Left cardiac atrium (tissue), 4 donors: ENCODE measurements at places on chromosomes 16 and 17. TPM values are rescaled to one million over a fixed set of nuclear protein-coding genes. Genes with fewer than 3 reads are reported as not detected.
A peak's percentile ranks its signal among the peaks of the same experiment; 100 is the strongest.

- peak; percentile 84 for DNase-seq
These were observed 80.7 kb upstream of the CES5A start for GRCh38 chr16:55955845-55956244.

- DNase-seq, result no peak
These were observed 16.2 kb downstream of the TBX4 start for GRCh38 chr17:61468263-61468907.

DNA sequence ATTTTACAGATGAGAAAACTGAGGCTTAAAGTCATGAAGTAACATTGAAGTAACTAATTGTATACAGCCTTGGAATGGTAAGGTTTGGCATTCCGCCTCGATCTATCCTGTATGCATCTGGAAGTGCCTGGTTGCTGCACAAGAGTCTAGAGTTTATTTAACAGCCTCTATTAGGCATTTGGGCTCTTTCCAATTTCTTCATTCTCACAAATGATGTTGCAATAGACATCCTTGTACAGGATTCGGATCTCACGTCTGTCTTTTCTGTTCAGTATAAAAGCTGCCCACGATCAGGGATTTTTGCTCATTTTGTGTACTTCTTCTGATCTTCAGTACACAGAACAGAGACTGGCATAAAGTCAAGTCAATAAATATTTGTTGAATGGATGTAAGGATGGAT, 100.5 kb downstream of the AIPL1 start:
- no peak for DNase-seq

DNA sequence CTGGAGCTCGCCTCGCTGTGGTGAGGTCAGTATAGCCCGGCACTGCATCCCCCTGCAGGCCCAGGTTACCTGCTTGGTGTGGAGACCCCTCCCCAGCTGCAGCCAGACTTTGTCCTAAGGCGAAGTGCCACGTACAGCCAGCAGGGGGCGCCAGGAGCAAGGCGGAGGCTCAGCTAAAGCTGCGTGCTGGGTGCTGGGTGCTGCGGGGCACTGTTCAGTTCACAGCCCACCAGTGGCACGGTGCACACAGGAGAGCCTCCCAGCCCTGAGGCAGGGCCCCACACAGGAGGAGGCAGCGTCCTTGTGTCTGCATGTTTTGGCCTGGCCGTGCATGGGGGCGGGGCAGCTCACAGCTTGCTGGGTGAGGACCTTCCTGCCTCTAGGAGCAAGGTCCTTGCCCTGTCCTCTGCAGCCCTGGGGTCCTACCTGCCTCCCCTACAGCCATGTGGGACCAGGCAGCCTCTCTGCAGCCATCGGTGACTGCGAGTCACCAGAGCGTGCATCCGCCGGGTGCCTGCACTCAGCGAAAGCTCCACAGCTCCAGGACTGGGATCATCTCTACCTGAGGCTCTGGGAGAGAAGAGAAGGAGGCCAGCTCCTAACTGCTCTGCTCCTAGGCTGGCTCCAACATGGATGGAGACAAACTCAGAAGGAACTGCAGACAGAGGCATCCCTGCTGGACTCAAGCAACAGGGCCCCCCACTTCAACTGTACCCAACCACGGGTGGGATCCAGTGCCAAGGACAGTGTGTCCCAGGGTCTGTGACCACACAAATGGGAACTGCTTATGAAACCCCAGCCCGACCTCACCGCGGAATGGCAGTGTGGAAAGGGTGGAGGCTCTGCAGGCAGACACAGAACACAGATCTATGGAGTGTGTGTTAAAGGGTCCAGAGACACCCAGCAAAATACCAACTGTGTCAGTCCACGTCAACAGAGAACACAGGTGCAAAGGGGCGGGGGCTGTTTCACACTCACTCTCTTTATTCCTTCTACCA, 19.0 kb downstream of the SLC7A5 start:
- no peak for DNase-seq

DNA sequence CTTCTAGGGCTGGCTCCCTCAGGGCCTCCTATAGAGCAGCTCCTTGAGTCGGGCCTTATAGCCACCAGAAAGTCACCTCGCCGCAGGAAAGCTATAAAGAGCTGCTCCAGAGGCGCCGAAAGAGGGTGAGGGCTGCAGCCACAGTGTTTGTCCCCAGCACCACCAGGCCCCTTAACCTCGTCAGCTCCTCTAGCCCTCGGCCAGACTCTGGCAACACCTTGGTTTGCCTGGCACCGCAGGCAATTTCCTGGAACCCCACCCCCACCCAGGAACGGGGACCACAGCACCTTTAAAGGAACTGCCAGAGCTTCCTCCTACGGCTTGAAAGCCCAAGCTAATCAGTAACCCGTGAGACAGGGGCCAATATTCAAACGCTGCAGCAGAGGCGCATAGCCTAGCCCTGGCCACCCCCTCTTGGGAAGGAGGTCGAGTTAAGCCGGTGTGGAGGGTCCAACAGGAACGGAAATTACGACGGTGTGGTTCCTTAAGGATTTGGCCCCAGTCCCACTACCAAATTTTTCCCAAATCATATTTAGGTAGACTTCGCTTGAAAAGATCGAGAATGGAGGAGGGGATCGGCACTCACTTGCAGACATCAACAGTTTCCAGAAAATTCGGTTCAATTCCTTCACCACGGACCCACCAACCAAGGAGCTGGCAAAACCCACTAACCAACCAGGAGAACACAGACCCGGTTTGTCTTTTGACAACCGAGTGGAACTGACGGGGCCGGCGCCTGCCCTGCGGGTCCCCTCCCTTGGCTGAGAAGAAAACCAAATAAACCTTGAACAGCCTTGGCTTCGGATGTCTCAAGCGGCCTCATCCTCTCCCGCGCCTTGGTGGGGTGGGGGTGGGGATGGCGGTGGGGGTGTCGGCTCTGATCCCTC, 3.0 kb downstream of the HOXB6 start:
- DNase-seq, result no peak

DNA sequence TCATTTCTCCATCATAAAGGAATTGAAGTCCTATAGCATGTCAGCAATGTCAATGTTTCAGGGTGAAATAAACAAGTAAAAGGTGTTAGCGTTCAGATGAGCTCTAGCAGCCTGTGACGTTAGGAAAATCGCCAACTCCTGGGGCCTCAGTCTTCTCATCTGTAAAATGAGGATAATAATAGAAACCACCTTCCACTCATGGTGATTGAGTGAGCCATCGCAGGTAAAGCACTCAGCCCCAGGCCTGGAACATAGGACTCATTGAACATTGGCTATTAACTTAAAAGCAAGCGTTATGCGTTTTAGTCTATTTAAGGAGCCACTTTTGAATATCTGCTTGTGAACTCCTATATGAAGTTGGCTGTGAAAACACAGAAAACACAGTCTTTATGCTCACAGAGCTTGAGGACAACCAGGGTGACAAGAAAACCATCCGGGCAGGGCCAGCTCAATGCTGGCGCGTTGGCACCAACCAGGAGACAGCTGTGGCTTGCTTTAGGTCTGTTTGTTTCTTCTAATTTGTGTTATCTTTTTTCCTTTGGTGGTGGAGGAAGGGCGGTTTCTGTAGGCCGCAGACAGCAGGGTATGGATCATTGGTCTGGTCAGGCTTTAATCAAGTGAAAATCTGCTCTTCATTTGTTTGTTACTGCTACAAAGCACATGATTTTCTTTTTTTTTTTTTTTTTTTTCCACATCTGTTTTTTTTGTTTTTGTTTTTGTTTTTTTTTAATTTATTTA, 35.7 kb upstream of the MED9 start:
- no peak for DNase-seq

- peak; percentile 64 for DNase-seq
These were observed 596 bp downstream of the MSL1 start for GRCh38 chr17:40122136-40122998.

DNA sequence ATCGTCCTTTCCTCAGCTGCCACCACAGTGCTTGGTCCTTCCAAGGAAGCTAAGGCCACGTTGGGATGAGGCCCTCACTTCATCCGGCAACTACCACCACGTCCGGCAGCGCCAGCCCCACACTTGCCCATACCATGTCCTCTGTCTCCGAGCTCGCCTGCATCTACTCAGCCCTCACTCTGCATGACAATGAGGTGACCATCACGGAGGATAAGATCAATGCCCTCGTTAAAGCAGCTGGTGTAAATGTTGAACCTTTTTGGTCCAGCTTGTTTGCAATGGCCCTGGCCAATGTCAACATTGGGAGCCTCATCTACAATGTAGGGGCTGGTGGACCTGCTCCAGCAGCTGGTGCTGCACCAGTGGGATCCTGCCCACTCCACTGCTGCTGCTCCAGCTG, 44.9 kb downstream of the TTC19 start:
- DNase-seq, result no peak

DNA sequence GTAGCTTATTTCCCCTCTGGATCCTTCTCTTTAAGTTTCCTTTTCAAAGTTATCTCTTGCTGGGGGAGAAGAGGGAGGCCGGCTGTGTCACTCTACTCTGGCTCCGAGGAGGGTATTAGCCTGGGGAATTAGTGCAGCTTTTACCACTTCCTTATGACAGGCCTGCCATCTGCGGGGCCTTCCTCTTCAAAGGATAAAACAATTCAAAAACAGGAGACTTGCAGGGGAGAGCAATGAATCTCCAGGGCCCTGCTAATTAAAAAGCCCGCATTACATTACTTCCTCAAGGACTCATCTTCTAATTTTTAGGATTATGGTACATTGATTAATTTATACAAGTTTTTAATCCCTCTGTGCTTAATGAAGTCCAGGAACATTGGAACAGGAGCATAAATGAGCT, 190.9 kb upstream of the CDH5 start:
- DNase-seq, result no peak

DNA sequence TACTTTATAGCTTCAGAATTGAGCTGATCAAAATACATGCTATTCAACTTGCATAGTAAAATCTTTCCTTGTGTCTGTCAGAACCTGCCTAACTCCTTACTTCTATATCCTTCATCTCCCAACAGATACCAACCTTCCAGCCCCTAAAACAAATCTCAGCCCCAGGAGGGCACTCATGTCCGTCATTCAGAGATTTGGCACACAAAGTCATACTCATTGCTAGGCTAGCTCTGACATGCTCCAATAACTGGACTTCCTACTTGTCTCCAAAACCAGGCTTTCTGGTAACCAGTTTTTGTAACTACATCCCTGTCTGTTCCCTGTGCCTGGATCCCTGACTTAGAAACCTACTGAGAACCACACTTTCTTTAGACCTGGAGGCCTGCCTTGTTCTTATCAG, 37.5 kb upstream of the DHX40 start:
- no peak for DNase-seq

- peak; percentile 18 for DNase-seq
These were observed 2.2 kb downstream of the MAPK8IP3 start for GRCh38 chr16:1708083-1708767.

- no peak for DNase-seq
These were observed 54.8 kb downstream of the PLXDC1 start for GRCh38 chr17:39096508-39097149.

DNA sequence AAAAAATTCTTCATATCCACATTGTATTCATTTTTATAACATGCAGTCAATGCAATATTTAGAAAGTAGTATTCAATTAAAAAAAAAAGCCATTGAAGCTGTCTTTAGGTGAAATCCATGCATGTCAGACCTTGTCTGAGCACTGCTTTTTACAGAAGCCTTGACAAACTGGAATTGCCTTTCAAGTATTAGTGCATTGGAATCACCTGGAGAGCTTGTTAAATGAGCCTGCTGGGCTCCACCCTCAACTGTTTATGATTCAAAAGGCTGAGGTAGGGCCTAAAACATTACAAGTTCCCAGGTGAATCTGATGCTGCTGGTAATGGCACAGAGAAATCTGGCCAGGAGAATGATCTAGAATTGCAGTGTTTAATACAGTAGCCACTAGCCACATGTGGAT, 85.8 kb downstream of the HIC1 start:
- no peak for DNase-seq

- no peak for DNase-seq
These were observed 318.4 kb downstream of the SEC14L1 start for GRCh38 chr17:77459018-77459755.

DNA sequence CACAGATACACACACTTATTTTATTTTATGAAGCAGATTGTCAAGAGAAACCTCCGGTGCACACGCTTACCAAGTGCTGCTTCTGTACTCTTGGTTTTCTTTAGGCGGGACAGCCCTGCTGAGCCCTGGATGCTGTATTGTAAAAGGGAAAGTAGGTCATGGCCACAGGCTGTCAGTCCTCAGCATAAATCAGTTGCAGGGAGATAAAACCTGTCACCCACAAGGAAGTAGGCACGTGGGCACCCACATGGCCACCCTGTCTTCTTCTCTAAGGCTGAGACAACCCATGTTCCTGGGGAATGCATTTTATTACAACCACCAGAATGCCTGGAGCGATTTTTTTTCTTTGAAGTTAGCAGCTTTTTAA, 59.3 kb downstream of the ASIC2 start:
- no peak for DNase-seq

- DNase-seq, result no peak
These were observed 26.5 kb downstream of the NDE1 start for GRCh38 chr16:15676506-15676905.

- DNase-seq, result no peak
These were observed 181.1 kb downstream of the SEC14L1 start for GRCh38 chr17:77321649-77322513.

DNA sequence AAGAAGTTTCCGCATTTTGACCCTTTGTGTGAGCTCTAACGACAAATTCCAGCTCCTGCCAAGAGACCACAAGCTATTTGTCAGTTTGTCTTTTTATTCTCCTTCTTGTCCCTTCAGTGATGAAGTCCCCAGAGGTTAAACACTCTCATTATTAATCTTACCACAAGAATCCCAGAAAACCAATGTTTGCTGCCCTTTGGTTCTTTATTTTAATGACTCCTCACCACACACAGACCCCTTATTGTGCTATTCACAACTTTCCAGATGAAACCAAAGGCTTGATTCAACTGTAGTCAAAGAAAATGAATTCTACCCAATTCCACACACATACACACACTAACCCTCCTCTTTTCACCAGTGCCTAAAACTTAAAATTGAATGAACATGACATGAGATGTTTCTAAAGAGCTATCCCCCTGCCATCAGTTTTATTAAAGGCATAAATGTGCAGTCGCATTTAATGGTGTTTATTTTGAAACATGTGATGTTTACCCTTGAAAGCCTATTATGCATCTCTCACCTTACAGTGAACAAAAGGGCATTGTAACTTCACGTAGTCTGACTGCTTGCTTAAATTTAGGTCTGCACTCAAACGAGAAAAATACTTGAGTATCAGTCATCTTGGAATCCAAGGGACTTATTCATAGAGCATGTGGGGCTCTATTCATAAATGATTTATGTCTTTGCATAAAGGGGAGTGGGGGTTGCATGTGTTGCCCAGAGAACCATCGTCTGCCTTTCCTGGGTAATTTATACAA, 44.1 kb downstream of the PCTP start:
- no peak for DNase-seq

GRCh38 chr16:84308120-84308519, 13.4 kb downstream of the WFDC1 start:
- DNase-seq, result peak; percentile 55

The CCL17 gene
- total RNA-seq, result not detected

The NFE2L1 gene
- 675 TPM for total RNA-seq

The AANAT gene
- total RNA-seq, result not detected

The KRT23 gene
- not detected for total RNA-seq

The NXPH3 gene
- total RNA-seq, result 3.6 TPM

The TP53TG3 gene
- total RNA-seq, result 0.53 TPM

The NAGS gene
- 1.3 TPM for total RNA-seq

The DUS2 gene
- total RNA-seq, result 7.2 TPM

The SLC25A10 gene
- 11.8 TPM for total RNA-seq

The BIRC5 gene
- 0.16 TPM for total RNA-seq

The SLC52A1 gene
- total RNA-seq, result 0.10 TPM
